Esophagus squamous epithelium (tissue), 5 donors: ENCODE measurements at places on chromosomes 6 and 20. TPM values are rescaled to one million over a fixed set of nuclear protein-coding genes. Genes with fewer than 3 reads are reported as not detected.

- H3K4me3 ChIP-seq = no peak overlapping the region
- H3K27ac ChIP-seq = no peak overlapping the region
- no peak for DNase-seq
- H3K27me3 ChIP-seq = no peaks in the 10 kb centered on the region
- no peaks in the 10 kb centered on the region for H3K36me3 ChIP-seq
These were observed 11.7 kb upstream of the SPO11 start for GRCh38 chr20:57317789-57318371.

DNA sequence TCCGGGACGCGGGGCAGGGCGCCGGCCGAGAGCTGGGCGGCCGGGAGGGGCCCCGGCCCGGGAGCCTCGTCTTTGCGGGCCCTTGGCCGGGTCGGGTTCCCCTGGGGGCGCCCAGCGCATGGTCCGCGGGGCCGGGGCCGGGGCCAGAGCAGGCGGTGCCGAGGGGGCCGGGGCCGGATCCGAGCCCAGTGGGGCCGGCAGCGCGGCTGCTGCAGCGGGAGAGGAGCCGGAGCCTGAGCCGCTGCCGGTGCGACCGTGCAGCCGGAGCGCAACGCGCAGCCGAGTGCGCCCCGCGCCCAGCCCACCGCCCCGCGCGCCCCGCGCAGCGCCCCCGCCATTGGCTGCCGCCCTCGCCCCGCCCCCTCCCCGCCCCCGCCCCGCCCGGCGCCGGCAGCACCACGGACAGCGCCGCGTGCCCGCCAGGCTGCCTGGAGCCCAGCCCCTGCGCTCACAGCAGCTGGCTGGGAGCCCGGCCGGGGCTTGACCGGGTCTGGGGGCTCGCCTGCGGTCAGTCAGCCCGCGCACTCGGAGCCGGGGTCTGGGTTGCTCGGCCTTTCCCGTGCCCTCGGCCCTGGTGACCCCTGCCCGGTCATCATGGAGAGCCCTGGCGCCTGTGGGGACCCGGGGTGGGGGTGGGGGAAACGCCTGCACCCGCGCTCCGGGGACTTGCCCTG is at the start of gene HRH3:
Gene HRH3, minus strand, starts transcription at position 287 of the 674 bp plus-strand sequence. CDS start 308 bp downstream, outside the sequence.
- H3K4me3 ChIP-seq = peak within 1 kb of the TSS; percentile 28
- no peak for DNase-seq

DNA sequence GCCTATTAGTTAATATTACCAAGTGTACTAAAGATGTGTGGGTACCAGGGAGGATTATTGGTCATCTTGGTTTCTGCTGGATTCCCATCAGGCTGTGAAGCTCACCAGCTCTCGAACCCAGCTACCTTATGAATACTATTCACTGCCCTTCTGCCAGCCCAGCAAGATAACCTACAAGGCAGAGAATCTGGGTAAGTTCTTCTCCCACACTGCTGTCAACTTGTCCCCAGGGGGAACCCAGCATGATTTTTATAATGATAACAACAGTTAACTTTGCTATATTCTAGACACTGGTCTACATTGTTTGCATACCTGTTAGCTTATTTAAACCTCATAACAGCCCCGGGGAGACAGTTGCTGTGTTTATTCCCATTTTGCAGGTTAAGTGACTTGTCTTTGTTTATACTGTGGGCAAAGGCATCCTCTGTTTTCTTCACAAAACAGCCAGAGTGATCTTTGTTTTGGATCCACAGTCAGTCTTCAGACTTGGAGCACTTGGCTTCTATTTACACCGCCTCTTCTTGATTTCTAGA is 26.5 kb downstream of the TM9SF4 start:
- H3K27me3 ChIP-seq = no peaks in the 10 kb centered on the region
- no peak for DNase-seq
- no peaks in the 10 kb centered on the region for H3K4me1 ChIP-seq
- H3K4me3 ChIP-seq = no peak overlapping the region
- H3K27ac ChIP-seq = no peak overlapping the region

DNA sequence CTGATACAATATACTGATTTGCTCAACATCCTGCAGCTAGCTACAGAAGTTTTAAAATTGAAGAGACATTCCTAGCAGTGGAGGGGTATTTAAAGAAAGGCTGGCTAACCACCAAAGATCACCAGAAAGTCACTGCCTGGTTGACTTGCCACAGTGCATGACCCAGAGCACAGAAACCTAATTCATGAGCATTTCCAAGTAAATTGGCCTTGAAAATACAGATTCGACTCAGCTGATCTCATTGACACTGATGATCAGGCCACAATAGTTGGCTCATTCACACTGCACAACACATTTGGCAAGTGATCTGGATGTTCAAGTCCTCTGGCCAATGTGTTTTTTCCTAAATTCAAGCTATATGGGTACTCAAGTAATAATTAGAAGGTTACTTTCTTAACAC is 13.3 kb upstream of the TDRD6 start:
- no peak overlapping the region for H3K4me3 ChIP-seq
- no peaks in the 10 kb centered on the region for H3K4me1 ChIP-seq

- H3K27ac ChIP-seq = no peak overlapping the region
- H3K36me3 ChIP-seq = no peaks in the 10 kb centered on the region
- no peak overlapping the region for H3K4me3 ChIP-seq
- H3K4me1 ChIP-seq = no peaks in the 10 kb centered on the region
- DNase-seq = no peak
These were observed 170.4 kb upstream of the COL21A1 start for GRCh38 chr6:56417823-56418222.

- no peak overlapping the region for H3K27ac ChIP-seq
- H3K4me1 ChIP-seq = no peaks in the 10 kb centered on the region
- no peaks in the 10 kb centered on the region for H3K27me3 ChIP-seq
- DNase-seq = no peak
- no peaks in the 10 kb centered on the region for H3K36me3 ChIP-seq
- no peak overlapping the region for H3K4me3 ChIP-seq
These were observed 501.1 kb downstream of the PTPRT start for GRCh38 chr20:42688576-42688975.

GRCh38 chr6:5282191-5282623 is 20.9 kb downstream of the FARS2 start:
- peaks cover 5% of the 10 kb centered on the region for H3K4me1 ChIP-seq
- no peaks in the 10 kb centered on the region for H3K27me3 ChIP-seq
- H3K27ac ChIP-seq = no peak overlapping the region
- no peak for DNase-seq
- no peak overlapping the region for H3K4me3 ChIP-seq
- no peaks in the 10 kb centered on the region for H3K36me3 ChIP-seq

The STX11 gene
- 15.4 TPM for total RNA-seq

The RIMS4 gene
- total RNA-seq = 0.32 TPM

The ARG1 gene
- 2.7 TPM for total RNA-seq
